ENCODE measurements at places on chromosomes 5 and 9.
A peak's percentile ranks its signal among the peaks of the same experiment; 100 is the strongest.

- no peak for DNase-seq
Measured at GRCh38 chr5:139803978-139804377, 8.4 kb downstream of the PSD2 start.

DNA sequence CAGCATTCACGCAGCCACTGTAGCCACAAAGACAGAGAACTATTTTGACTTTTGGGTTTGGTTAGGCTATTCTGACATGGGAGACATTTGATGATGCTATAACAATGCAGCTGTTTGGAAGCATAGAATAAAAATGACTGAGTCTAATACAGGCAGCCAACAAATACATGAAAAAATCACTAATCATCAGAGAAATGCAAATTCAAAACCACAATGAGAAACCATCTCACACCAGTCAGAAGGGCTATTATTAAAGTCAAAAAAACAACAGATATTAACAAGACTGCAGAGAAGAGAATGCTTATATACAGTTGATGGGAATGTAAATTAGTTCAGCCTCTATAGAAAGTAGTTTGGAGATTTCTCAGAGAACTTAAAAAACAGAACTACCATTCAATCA lies 107.1 kb upstream of the POC5 start:
- DNase-seq, result no peak

GRCh38 chr5:170642776-170643436 lies 139.1 kb downstream of the KCNIP1 start:
- DNase-seq, result no peak

GRCh38 chr5:157669701-157670097 lies 1.6 kb upstream of the C5orf52 start:
- no peak for DNase-seq

DNA sequence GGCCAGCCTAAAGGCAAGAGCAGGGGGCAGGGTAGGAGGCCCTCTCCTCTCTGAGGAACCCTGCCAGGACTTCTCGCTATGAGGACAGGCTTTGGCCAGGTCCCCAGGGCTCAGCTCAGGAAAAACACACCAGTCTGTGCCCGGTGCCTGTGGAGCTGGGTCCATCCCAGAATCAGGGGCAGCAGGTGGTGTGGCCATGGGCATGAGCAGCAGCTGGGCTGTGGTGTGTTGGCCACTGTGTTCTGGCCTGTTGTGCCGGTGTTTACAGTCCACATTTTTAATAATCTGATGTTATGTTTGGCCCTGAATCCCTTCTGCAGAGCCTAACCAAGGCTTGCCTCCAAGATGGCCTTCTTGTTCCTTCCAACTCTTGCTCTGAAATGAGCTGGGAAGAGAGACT lies 77.0 kb downstream of the FGF18 start:
- no peak for DNase-seq

GRCh38 chr5:33526755-33527154 lies 86.0 kb downstream of the TARS1 start:
- DNase-seq, result no peak

DNA sequence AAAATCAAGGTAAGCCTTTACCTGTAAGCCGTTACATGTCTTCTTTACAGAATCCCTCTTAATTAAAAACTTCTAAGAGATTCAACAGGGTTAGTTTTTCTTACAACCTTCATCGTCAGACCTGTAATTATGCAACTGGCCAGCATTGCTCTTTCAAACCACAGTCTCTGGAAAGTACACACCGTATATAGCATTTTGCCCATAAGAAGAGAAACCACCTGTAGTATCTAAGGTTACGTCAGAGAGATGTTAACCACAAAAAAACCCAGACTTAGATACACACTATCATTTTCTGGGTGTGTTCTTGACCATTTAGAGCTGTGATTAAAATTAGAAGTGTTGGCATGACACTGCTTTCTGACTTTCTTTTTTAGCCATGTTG lies 140.0 kb downstream of the MUSK start:
- DNase-seq, result no peak

DNA sequence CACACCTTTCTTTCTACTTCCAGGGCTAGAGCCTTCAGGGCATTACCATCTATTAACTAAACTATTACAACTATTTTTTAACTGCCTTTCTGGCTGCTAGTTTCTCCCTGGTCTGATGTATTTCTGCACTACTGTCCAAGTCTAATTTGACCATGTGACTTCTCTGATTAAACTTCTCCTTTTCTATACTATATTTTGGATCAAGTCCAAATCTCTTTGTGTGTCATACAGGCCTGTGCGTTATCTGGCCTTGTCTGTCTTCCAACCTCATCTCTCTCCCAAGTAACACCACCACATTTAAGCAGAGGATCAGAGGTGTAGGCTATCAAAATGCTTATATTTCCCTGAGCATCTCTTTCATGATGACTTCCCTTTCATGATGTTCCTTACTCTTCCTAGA lies 47.2 kb upstream of the OR13F1 start:
- no peak for DNase-seq

DNA sequence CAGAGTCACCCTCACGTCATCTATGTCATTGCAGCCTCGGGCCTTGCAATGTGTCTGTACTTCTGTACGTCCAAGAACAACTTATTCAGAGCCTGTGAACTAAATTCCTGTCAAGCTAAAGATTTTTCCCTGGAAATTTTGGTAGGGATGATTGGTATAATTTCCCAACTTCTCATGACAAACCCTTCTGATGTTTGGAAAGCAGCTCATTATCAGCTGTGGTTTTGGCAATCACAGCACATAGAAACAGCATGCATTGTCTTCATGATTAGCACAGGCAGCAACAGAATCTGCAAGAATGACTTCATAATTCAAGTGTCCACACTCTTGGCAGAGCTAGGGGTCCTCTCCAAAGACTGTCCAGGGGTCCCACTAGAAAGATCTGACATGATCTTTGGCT lies 49.5 kb downstream of the APBA1 start:
- DNase-seq, result no peak

GRCh38 chr9:119788921-119789320 lies 419.7 kb upstream of the BRINP1 start:
- no peak for DNase-seq

DNA sequence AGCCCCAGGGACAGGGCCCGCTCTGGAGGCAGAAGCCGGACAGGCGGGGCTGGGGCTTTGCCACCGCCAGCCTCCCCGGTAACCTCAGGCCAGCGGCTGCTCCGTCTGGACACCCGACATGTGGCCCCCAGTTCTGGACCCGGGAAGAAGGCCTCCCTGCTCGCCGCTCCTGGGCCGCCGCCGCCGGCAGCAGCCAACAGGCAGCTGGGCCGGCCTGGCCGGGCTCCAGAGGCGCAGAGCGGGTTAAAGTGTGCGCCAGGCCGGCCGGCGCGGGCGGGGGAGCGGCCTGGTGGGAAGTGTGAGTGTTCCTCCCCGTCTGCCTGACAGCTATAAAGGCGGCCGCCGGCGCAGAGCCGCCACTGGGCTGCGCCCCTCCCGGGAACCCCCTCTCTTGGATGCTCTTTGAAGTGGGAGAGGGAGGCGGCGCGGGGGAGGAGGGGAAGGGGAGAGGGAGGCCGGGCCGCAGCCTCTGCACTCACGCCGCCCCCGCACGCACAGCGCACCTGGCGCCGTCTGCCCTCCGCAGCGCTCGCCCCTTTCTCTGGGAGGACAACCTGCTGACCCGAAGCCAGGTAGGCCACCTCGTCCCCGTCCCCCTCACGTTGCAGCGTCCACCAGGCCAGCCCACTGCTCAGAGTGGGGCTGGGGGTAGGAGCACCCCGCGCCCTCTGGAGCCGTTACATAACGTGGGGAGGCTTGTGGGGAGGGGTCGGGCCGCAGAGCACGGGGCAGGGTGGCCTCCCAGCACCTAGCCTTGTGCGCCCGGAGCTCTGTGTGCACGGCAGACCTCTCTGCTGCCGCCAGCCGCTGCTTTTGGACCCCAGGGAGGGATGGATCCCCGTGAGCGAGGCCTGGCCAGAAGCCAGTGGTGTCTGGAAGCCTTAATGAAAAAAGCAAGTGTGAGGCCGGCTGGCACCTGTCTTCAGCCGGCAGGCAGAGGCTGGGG lies at the start of gene ADAMTSL2:
Gene ADAMTSL2 (plus strand): TSS at position 359 of the 946 bp plus-strand sequence. CDS start 2,009 bp downstream, outside the sequence.
- DNase-seq, result no peak

DNA sequence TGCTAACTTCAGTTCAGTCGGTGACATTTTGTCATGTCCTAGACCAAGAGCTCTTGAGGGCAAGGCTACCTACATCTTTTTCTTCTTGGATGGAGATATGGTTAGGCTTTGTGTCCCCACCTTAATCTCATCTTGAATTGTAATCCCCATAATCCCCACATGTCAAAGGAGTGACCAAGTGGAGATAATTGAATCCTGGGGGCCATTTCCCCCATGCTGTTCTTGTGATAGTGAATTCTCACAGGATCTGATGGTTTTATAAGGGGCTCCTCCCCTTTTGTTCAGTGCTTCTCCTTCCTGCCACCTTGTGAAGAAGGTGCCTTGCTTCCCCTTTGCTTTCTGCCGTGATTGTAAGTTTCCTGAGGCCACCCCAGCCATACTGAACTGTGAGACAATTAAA lies 2.1 kb upstream of the CFAP90 start:
- DNase-seq, result no peak

GRCh38 chr9:110619831-110620230 lies 40.3 kb upstream of the SVEP1 start:
- no peak for DNase-seq

DNA sequence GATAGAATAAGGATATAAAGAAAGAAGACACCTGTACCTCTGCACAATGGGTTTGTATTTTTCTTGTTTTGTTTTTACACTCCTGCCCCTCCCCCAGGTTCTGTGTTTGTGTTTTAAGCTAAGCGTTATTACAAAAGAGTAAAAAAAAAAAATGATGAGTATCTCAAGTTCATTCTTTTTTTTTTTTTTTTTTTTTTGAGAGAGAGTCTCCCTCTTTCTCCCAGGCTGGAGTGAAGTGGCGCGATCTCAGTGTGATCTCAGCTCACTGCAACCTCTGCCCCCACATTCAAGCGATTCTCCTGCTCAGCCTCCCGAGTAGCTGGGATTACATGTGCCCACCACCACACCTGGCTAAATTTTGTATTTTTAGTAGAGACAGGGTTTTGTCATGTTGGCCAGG lies 29.4 kb upstream of the RAI14 start:
- DNase-seq, result no peak

DNA sequence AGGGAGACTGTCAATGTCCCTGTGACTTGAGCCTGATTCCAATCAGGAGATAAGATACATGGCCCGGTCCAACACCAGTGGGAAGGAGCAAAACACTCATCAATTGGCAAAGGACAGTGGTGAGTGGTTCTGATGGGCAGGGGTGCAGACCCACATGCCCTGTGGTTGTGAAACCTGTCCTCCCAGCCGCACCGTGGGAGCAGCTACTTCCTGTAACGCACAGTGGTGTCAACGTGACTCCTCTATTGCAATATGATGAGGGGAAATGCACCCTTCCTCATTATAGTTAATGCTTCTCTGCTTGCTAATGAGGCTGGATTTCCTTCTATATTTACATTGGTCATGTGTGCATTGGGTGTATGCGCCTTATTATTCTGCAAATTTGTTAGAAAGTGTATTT lies 223.0 kb downstream of the IRX1 start:
- no peak for DNase-seq

DNA sequence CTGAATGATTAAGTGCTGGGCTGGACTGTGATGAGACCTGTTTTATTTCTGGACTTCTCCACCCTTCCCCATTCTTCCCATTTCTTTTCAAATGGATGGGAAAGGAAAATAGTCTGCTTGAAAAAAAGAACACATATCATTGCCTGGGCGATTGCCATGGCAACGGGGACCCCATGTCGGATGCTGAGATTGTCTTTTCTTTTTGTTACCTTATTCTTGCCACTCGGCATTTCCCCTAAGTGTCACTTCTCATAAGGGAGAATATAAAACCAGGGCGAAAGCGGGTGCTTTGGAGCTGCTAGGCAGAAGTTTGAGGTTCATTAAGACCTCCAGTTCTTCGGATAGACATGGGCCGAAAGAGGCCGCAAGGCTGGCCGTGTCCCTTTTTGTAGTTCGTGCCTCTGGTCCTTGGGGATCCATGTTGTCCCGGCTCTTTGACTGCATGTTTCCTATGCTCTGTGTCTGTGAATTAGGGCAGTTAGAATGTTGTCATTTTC lies 763 bp downstream of the FGD3 start:
- DNase-seq, result no peak

GRCh38 chr5:150399524-150400211 lies 13.0 kb downstream of the CD74 start:
- DNase-seq, result no peak

- no peak for DNase-seq
Measured at GRCh38 chr5:158923799-158924551, 175.7 kb downstream of the EBF1 start.

- no peak for DNase-seq
Measured at GRCh38 chr5:1745123-1745795, 54.4 kb downstream of the MRPL36 start.

GRCh38 chr5:180494510-180495181 lies 467 bp downstream of the CNOT6 start:
- DNase-seq, result peak; percentile 70

GRCh38 chr5:20420991-20421595 lies 433.1 kb upstream of the CDH18 start:
- DNase-seq, result no peak
